Activated CD8-positive, alpha-beta memory T cell treated with anti-CD3 and anti-CD28 coated beads for 48 hours (primary cell): ENCODE measurements at places on chromosomes 6 and 20.

GRCh38 chr6:114055763-114056162 lies 84.8 kb upstream of the HDAC2 start:
- no peak for DNase-seq

DNA sequence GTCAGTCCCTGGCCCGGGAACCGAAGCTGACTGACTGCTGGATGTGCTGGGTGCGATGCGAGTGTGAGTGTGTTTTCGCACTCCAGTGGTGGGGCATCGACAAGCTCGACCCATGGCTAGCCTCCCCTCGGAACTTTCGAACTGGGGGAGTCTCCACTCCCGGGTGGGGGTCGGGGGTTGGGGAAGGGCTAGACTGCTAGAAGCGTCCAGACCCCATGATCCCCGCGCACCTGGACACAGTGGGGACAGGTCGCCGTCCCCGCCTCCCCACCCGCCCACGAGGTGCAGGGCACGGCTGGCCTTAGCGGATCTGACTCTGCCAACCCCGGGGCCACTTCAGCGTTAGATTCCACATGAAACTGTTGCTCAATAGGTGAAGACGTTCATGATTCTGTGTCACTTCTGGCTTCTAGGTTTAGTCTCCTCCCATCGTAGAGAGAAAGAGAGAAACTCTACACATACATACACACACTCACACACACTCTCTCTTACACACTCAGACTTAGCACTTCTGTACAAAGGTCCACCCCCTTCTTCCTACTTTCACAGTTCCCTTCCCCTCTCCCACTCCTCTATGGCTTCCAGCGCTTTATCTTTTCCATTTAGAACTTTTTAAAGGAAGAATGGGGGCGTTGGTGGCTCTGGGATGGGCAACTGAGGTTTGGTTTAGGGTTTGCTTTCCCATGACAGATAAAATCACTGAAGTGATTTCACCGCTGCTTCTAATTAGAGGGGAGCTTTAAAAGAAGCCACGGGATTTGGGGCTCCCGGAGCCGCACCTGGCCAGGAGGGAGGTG lies 5.1 kb upstream of the TFAP2A start:
- no peak for DNase-seq

- DNase-seq: no peak
Measured at GRCh38 chr6:90896075-90896547, 309.2 kb upstream of the MAP3K7 start.

- no peak for DNase-seq
Measured at GRCh38 chr20:48187851-48188250, 402.6 kb upstream of the SULF2 start.

- DNase-seq: no peak
Measured at GRCh38 chr20:5810800-5811422, 60.7 kb downstream of the SHLD1 start.

DNA sequence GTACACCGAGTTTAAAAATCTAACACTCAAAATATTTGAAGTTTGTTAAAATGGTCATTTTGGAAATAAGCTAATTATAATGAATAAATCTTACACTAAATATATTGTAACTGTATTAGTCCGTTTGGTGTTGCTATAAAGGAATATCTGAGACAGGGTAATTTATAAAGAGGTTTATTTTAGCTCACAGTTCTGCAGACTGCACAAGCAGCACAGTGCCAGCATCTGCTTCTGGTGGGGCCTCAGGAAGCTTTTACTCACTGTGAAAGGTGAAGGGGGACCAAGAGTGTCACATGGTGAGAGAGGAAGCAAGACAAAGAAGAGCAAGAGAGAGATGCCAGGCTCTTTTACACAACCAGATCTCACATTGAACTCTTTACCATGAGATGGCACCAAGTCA lies 17.1 kb downstream of the ELOVL5 start:
- DNase-seq: no peak

GRCh38 chr6:77688649-77689048 lies 35.8 kb downstream of the MEI4 start:
- no peak for DNase-seq

DNA sequence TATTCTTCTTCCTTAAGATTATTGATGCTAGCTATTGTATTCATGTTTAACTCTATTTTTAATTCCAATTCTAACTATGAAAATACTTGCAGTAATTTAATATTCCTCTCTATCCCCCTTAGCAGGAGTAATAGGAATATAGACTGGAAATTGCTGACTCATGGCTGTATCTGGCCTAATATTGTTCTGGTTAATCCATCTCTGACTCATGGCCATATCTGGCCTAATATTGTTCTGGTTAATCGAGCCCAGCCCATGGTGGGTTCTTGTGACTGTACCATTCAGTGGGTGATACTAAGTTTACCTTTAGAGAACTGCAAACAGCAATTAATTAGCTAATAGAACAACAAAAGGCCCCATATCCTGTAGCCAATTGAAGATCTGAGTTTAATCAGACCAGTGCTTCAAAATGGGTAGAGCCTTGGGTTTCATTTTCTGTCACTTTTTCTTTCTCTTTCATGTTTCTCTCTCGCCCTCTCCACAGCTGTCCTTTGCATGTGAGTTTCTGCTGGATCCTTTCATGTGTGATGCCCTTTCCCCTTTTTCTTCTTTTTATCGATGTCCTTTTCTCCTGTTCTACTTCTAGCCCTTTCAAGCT lies 50.6 kb downstream of the SLC22A3 start:
- DNase-seq: no peak

- no peak for DNase-seq
Measured at GRCh38 chr6:22904431-22904830, 335.1 kb downstream of the HDGFL1 start.

- DNase-seq: no peak
Measured at GRCh38 chr20:1524004-1524403, 32.8 kb upstream of the SIRPB2 start.

GRCh38 chr6:75932067-75932466 lies 140.4 kb downstream of the IMPG1 start:
- DNase-seq: no peak

GRCh38 chr6:129632172-129632613 lies 77.8 kb downstream of the ARHGAP18 start:
- no peak for DNase-seq

GRCh38 chr20:63318391-63319163 lies 25.6 kb downstream of the COL20A1 start:
- no peak for DNase-seq

- DNase-seq: no peak
Measured at GRCh38 chr6:64497634-64498033, 862.0 kb downstream of the PHF3 start.

DNA sequence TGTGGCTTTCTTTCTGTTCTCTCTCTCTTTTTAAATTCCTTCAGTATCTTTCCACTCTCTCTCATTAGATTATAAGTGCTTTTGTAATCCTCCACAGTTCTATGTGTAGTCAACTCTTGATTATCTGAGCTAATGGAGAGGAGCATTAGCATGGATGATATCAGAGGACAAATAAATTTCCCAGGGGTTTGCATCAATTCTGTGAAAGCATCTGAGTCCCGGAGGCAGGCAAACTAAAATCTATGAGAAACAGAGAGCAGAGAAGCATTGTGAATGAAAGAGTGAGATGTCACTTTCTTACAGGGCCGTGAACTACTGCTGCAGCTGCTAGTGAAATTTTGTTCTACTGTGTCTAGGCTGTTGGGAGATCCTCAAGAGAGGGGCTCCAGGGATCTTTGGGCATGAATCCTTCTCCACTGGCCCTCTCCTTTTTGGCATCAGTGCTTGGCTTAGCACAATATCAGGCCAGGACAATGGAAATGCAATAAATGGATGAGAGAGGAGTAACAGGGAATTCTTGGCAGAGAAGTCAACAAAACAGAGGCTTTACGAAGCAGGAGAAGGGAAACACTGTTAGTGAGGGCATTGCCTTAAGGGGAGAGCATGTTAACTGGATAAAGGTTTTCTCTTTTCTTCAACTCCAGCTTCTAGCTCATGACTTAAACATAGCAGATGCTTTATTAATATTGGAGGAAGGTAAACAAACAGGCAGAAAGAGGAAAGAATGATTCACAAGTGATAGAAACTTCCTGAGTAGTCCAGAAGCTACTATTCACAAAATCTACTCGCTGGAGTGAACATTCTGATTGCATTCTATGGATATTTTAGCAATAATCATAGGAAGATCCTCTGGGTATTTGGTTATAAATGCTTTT lies 847.0 kb upstream of the MAP3K7 start:
- DNase-seq: no peak

DNA sequence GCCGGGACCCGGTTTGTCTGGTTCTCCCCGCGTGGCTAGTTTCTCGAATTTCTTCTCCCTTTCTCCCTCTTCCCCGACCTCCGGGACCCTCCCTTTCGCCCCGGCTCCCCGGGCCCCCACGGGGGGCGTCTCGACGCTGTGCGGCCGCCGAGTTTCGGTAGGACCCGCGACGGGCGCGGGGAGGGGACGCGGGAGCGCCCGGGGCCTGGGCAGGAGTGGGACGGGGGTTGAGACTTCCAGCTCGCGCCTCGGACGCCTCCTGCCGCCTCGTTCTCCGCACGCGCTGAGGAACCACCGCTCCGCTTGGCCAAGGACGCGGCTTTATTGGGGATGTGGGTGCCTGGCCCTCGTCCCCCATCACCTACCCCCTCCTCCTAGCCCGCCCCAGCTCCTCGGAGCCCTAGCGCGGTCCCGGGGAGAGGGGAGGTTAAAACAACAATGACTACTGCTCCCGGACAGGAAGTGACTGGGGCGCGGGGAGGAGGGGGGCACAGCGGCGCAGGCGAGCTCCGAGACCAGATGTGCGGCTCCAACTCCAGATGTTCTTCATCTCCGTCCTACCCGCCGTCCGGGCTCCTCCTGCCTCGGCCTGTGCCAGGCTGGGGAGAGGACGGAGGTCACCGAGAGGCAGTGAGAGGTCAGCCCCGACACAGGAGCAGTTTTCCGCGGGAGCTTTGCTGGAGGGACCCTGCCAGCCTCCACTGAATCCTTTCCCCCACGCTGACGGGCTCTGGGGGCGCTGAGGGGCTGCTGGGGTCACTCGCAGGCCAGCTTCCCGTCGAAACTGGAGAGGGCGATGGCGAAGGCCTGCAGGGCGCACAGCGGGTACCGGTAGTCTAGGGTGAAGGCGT lies 917 bp upstream of the TEAD3 start:
- no peak for DNase-seq

- no peak for DNase-seq
Measured at GRCh38 chr6:138028893-138029292, 78.3 kb downstream of the PERP start.

DNA sequence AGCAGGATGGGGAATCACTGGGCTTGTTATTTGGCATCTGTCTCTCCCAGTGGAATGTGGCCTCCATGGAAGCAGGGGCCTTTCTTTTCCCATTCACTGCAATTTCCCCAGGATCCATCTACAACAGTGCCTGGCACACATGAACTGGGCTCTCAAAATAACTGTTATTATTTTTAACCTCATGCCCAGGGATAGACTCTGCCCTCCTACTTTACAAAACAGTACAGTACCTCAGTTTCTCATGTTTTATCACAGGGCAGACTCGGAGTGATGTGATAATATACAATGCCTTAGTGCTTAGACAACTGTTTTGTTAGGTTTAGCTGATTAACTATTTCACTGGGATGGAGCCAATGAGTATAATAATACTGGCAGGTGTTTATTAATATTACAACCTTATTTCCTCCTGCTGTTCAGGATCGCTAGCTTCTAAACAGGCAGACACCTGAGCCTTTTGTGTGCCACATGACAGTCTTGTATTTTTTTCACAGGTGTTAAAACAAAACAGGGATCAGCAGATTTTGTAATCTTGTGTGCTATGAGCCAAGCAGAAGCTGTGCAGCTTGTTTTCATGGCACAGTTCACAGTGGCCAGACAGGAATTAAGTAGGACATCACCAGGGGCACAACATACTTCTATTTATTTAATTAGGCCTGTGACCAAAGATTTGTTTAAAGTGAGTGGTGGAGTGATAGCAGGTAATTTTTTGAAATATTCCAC lies 157.7 kb upstream of the EYA4 start:
- DNase-seq: no peak

- no peak for DNase-seq
Measured at GRCh38 chr6:133964052-133964451, 11.0 kb downstream of the TBPL1 start.

DNA sequence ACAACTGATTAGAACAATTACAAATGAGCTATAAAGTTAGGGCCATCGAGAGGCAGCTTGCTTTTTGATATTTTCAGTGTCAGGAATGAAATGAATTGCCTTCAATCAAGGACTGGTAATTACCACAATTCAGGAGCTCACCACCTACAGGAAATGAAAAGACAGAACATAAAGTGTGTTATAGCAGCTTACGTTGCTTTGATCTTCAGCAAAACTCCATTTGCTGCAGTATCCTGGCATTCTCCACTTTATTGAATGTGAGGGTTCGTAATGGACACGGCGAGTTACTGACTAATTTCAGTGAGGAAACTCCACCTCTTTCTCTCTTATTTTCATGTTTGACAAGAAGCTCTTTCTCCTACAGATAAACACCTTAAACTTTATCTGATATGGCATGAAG lies 440.0 kb upstream of the HSF2 start:
- DNase-seq: no peak

DNA sequence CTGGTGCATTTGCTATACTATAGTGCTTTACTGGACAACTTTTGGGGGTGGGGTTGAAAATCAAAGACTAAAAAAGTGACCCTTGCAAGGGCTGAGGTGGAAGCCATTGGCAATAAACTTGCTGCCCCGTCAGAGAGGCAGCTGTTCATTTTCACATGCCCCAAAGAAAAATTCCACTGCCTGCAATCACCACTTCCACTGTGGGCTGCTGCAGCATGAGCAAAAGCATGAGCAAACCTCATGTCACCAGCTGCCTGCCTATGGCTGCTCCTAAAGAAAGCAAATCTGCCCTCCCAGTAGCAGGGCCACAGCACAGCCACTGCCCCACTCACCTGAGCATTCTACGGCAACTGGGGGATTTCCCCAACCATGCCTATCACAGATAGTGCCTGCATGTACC lies 290.0 kb downstream of the PAX1 start:
- DNase-seq: no peak

DNA sequence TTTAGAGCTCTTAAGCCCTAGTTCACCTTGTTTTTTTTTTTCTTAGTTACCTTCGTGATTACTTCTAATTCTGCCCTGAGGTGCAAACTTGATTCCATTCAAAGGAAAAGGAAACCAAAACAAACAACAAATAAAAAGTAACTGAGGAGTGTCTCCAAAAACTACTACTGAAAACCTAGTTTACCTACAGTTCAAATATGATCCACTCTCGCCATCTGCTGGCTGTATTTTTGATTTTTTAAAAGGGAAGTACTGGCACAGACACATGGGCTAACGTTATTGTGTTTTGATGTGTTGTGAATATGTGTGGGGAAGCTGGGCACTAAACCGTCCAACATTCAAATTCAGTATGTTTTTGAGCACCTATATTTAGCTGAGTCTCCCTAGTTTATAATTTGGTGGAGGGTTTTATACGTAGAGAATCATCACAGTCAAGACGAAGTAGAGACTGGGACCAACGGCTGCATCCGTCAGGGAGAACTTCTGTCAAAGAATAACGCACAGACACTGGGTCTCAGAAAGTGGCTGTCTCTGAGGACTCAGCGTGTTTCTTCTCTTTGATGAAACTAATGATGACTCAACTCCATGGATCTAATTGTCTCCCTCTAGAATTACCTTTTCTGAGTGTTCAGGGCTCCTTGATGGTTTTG lies 373.5 kb upstream of the BTBD3 start:
- DNase-seq: no peak
